ENCODE measurements at places on chromosomes 12 and 14.

- DNase-seq, result peak; percentile 66
Observed at GRCh38 chr12:8033153-8034044, 883 bp downstream of the FOXJ2 start.

DNA sequence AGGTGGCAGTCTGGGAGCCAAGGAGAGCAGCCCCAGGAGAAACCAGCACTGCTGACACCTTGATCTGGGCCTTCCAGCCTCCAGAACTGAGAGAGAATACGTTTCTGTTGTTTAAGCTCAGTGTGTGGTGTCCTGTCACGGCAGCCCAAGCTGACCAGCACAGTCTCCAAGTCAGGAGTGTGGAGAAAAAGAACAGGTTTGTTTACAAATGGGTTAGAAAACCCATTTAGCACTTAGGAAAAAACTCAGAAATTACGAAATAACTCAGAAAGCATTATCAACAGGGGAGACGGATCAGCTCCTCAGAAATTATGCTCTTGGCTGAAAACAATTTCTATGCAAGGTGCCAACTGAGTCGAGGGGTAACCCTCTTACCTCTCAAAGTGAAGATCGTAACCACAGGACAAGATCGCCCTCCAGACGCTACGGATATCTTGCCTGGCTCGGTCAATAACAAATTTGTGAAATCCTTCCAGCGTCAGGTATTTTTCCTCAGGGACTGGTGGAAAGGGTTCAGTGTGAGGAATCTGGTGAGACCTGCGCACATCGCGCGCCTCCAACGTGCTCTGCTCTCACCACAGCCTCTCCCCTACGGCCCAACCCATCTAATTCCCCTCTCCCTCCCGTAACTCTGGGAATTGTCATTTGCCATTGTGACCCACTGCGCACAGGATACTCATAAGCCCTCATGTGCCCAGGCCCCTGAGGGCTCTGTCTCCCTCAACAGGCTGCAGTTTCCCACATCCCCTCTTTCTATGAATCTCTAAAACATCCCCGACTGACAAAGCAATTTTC lies 50.2 kb downstream of the TRAFD1 start:
- no peak for DNase-seq

GRCh38 chr14:57480051-57480450 lies 13.6 kb downstream of the CCDC198 start:
- no peak for DNase-seq

- DNase-seq, result no peak
Observed at GRCh38 chr14:100639280-100639679, 52.1 kb upstream of the BEGAIN start.

DNA sequence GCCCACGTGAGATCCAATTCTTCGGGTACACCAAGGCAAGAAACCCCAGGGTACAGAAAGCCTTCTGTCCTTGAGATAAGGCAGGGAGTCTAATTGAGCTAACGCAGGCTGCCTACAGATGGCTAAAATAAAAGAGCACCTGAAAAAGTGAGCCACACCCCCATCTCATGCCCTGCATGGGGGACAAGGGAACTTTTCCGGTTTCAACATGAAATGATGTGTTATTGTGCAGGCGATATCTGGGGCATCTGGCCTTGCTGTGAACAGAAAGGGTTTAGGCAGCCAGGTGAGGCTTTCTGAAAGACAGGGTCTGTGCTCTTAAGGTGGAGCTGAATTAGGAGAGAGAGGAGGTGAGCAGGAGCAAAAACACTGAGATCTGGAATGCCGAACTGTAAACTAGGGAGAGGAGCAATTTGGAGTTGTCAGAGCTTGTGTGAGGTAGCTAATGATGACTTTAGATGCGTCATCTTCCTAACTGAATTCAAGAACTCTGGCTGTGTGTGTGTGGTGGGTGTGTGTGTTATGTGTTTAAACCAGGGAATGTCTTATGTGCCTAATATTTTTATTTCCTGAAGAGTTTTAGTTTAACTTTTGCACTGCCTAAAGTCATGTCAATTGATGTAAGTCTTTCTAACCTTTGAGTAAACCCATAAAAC lies 20.1 kb upstream of the LDHB start:
- DNase-seq, result peak; percentile 30

DNA sequence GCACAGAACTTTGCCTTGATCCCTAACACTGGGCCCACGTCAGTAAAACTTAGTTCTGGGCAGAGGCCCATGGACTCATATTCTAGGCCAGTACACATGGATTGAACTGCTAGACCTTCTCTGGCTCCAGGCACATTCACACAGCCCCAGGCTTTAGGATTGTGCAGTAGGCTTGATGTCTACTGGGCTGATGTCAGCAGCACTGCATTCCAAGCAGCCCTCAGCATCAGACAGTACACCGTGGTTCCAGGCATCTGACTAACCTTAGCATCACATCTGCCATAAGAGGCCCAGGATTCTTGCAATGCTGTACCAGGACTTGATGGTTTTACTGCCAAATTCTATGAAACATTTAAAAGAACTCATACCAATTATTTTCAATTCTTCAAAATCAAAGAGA lies 301.9 kb downstream of the CCER1 start:
- DNase-seq, result no peak

- DNase-seq, result no peak
Observed at GRCh38 chr12:79174626-79175025, 310.1 kb downstream of the SYT1 start.

- DNase-seq, result no peak
Observed at GRCh38 chr12:96068111-96068510, 32.7 kb upstream of the LTA4H start.

DNA sequence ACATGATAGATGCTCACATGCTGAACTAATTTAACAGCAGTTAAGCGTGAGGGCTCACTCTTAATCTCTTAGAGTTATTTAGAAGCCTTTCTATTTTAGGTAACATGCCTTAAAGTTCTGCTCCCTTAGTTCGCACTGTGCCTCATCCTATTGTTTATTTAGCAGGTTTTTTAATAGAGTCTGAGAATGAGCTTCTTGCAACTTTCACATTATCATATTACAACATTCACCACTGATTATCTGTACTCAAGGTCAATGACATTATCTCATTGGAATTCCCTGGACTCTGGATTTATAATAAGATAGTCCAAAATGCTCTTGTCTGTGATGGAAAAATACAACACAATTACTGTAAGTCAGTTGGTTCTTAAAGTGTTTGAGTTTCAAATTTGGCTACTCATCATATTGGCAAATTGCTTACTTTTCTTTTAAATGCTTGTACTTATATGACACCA lies 183.6 kb upstream of the SLC38A2 start:
- DNase-seq, result no peak

- no peak for DNase-seq
Observed at GRCh38 chr12:113874999-113875561, 91.0 kb downstream of the RBM19 start.

DNA sequence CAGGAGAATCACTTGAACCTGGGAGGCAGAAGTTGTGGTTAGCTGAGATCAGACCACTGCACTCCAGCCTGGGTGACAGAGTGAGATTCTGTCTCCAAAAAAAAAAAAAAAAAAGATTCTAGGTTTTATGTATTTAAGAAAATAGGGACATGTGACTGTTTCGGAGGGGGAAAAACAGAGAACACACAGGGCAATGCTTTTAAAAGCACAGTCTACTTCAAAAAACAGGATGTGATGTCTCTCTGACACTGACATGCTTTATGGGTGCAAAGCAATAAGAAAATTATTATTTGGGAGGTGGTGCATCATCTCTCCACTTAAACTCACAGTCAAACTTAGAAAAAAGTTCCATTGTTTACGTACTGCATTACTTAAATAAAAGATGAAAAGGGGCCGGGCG lies 28.7 kb downstream of the CLIP1 start:
- no peak for DNase-seq

GRCh38 chr12:132413931-132414588 lies 75.9 kb upstream of the FBRSL1 start:
- DNase-seq, result peak; percentile 51

DNA sequence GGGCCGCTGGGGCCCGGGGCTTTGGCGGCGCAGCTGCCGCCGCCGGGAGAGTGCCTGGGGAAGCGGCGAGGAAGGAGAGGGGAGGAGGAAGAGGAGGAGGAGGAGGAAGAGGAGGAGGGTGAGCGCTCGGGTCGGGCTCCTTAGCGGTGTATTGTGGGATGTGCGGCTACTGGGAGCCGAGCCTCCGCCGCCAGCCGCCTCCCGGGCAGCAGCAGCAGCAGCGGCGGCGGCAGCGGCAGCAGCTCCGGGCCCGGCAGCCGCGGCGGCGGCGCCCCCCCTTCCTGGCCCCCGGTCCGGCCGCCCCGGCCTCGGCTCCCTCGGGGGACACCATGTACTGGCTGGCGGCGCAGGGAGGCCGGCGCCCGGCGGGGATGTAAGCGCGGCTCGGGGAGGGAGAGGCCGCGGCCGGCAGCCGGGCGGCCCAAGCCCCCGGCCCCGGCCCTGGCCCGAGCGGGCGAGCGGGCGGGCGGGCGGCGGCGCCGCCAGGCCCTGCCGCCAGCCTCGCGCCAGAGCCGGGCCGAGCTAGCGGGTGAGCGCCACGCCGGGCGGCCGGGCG lies at the start of gene SETD1B:
Gene SETD1B (plus strand): TSS at position 149 of the 556 bp plus-strand sequence. CDS start 729 bp downstream, outside the sequence.
- peak; percentile 79 for DNase-seq

- DNase-seq, result no peak
Observed at GRCh38 chr12:8948701-8949341, 624 bp downstream of the M6PR start.

DNA sequence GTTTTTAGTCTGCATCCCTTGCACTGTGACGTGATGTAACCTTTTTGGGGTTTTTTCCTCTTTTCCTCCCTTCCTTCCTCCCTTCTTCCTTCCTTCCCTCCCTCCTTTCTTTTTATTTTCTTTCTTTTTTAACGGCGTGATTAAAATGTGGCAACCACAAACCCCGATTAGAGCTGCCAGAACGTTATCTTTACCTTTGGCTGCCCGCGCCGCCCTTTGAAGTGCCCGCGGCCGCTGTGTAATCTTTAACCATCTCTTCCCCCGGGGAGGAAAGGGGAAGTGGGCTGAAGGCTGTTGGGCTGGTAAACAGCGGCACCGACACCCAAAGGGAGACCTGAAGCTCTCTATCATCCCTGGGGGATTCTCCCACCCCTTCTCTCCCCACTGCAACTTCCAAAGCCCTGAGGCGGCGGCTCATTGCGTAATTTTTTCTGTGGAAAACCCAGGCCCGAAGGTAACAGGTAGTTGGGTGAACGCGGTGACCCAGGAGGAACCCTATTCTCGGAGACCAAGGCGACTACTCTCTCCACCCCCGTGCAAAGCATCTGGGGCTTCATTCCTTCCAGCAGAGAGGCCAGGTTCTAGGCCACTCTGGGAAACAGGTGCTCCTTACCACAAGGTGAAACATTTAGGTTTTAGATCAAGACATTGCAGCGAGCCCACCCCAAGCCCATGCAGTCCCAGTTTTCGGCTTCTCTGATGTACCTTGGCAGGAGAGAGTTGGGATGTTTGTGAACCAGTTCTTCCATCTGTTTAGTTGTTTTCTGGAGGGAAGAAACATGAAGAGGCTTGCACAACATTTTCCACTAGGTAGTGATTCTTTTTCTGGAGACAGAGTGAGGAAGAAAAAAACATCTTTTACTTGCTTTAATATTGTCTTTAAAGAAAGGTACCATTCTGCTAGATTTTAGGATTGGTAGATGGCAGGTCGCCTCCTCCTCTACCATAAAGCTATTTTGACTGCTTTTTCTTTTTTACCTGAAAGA lies 1.5 kb downstream of the LGR5 start:
- DNase-seq, result peak; percentile 22

GRCh38 chr14:83384253-83384652 lies 1850.6 kb upstream of the SEL1L start:
- no peak for DNase-seq

DNA sequence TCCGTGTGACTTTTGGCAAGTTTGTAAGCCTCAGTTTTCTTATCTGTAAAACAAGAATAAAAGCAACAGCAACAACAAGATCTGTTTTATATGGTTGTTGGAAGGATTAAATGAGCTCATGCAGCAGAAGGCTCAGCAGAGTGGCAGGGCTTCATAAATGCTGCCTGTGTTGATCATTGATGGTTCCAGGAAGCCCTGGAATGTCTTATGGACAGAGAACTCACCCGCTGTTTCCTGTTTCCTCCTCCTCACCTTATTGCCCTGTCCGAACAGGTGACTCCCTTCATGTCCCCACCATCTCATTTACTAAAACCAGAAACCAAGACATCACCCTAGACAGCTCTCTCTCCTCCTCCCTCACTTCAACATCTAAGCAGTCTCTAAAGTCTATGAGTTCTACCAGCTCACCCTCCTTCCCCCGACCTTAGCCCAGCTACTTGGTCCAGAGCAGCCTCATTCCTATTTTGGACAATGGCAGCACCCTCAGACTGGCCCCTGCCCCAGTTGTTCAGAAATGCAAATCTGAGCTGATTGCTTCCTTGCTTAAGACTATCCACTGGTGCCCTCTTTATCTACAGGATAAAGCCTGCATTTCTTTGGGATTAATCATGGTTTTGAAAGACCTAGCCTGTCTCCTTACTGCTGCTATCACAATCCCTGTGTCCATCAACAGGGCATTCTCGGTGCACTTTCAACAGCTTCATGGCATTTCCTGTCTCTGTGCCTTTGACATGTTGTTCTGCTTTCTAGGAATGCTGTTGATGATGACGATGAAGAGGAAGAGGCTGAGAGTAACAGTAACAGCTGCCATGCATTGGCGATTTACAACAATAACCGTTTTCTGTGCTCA lies 21.4 kb upstream of the GSG1 start:
- DNase-seq, result no peak

- DNase-seq, result no peak
Observed at GRCh38 chr12:125149160-125150108, 84.2 kb downstream of the AACS start.

- DNase-seq, result peak; percentile 67
Observed at GRCh38 chr12:12511895-12512711, 50.6 kb downstream of the DUSP16 start.

DNA sequence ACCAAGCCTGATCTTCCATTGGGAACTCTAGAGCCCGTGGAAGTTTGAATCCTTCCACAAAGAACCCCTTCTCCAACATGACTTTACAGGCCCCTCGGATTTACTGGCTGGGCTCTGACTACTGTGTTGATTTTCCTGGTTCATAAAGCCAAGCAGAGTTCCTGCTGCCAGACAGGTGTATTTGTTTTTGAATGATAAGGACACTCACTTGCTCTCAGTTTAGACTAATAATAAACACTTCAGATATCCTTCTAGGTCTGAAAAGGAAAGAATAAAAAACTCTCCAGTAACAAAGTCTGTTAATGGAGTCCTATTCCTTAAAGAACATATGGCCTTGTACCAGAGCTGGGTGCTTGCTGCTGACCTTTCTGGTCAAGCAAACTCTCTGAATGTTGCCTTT lies 31.0 kb downstream of the SIX1 start:
- no peak for DNase-seq

Measured in activated CD4-positive, alpha-beta T cell treated with anti-CD3 and anti-CD28 coated beads for 36 hours (primary cell).